ENCODE measurements at places on chromosomes 13 and 19.

- DNase-seq: no peak
These were observed 136.9 kb upstream of the SPRY2 start for GRCh38 chr13:80477661-80478443.

DNA sequence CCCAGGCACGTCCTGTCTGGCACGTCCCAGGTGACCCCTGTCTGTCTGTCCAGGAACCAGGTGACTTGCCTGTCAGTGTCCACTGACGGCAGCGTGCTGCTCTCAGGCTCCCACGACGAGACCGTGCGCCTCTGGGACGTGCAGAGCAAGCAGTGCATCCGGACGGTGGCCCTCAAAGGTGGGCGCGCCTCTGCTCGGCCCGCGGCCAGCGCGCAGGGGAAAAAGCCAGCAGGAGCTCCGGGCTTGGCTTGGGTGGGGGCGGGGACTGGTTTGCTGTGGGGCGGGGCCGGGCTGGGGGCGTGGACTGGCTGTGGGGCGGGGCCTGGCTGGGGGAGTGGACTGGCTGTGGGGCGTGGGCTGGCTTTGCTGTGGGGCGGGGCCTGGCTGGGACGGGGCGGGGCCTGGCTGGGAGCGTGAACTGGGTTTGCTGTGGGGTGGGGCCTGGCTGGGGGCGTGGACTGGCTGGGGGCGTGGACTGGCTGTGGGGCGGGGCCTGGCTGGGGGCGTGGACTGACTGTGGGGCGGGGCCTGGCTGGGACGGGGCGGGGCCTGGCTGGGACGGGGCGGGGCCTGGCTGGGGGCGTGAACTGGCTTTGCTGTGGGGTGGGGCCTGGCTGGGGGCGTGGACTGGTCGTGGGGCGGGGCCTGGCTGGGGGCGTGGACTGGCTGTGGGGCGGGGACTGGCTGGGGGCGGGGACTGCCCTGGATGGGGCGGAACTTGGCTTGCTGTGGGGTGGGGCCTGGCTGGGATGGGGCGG is 7.2 kb downstream of the WDR18 start:
- DNase-seq: no peak

GRCh38 chr19:8511573-8512101 is 2.3 kb downstream of the ZNF414 start:
- no peak for DNase-seq

GRCh38 chr13:33543089-33543459 is 257.5 kb upstream of the STARD13 start:
- no peak for DNase-seq

DNA sequence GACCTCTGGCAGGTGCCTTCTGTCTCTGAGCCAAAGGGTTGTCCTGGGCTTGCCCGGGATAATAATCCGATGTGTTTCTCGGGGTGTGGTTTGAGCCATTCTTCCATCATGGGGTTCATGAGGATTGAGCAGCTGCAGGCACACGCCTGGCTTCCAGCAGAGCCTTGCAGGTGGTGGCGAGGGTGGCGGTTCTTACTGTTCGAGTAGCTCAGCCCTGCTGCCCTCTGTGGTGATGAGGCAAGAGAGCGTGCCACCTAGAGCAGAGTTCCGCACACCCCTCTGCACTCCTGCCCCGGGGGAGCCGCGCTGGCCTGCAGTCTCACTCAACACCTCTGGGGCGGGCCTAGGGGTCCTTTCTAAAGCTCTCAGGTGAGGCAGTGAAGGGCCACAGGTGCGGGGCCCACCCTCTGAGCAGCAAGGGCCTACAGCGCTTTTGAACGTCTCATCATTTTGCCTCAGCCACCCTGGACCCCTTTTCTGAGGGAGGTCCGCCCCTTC is 3.8 kb downstream of the SCN1B start:
- DNase-seq: no peak

- no peak for DNase-seq
These were observed 186.5 kb upstream of the ATXN8OS start for GRCh38 chr13:69921156-69921555.

- peak; percentile 17 for DNase-seq
These were observed 1.3 kb downstream of the RHPN2 start for GRCh38 chr19:33063356-33063752.

GRCh38 chr19:35773020-35773806 is 2.2 kb upstream of the ARHGAP33 start:
- DNase-seq: no peak

GRCh38 chr13:77422724-77423123 is 95.8 kb upstream of the MYCBP2 start:
- DNase-seq: no peak

- no peak for DNase-seq
These were observed 50.8 kb downstream of the AP1M1 start for GRCh38 chr19:16248380-16249023.

DNA sequence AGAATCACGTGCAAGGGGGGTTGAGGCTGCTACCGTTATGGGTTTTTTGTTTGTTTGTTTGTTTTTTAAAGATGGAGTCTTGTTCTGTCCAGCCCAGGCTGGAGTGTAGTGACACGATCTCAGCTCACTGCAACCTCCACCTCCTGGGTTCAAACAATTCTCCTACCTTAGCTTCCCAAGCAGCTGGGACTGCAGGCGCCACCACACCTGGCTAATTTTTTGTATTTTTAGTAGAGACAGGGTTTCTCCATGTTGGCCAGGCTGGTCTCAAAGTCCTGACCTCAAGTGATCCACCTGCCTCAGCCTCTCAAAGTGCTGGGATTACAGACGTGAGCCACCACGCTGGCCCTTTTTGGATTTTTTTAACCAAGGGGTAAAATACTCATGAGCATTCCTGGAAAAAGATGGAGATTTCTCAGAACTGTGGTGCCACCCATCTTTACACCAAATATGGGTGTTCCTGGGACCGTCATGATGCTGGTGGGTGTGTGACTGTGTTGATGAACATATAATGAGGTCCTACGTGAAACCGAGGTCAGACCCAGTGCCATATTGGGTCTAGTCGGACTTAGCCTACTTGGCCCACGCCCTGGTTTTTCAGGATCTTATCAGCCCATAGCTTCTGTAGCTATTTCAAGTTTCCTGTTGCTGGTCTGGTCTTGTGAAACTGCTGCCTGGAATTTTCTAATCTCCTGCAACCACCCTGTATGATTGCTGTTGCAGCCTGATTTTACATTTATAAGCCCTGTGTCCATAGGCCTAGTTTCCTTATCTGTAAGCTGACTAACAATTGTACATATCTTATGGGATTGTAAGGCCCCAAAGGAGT is 6.2 kb downstream of the PPP1R15A start:
- DNase-seq: no peak

DNA sequence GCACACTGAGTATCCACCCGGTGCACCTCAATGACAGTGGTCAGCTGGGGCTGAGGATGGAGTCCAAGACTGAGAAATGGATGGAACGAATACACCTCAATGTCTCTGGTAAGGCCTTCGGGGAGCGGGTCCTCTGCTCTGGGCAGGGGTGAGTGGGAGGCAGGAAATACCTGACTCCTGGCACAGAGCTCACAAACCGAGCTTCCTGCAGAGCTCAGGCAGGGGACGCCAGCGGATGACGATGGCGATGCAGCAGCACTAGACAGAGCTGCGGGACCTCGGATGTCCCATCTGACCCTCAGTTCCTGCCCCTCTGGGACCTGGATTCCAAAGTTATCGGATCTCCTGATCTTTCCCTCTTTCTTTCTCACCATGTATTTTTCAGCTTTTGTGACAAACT is 3.8 kb downstream of the CD22 start:
- DNase-seq: no peak

- no peak for DNase-seq
These were observed 348.1 kb upstream of the MIR17HG start for GRCh38 chr13:90999401-90999800.

GRCh38 chr19:50332244-50333038 is 3.3 kb upstream of the KCNC3 start:
- peak; percentile 57 for DNase-seq

DNA sequence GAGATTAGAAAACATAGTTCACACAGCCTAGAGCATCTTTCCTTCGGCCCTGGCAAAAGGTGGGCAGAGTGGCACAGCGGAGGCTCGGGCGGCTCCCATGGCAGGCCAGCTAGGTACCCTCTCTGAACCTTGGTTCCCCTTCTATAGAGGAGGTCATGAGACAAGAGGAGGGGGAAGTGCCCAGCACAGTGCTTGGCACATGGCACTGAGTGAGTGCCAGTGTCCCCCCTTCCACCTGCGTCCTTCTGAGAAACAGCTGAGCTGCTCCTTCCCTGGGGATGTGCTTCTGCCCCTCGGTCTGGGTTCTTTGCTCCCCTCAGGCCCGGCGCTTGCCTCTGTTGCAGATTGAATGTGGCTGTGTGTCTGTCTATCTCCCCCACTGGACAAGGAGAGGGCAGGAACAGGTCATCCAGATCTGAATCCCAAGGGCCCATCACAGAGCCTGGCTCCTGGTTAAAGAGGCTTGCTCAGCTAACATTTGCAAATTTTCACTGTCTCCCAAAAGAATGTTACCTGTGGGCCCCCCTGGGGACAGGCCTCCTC is 165.6 kb downstream of the USP12 start:
- DNase-seq: no peak

GRCh38 chr19:2815923-2816322 is 3.7 kb upstream of the ZNF554 start:
- no peak for DNase-seq

- DNase-seq: no peak
These were observed 14.4 kb downstream of the CABP5 start for GRCh38 chr19:48029431-48029830.

DNA sequence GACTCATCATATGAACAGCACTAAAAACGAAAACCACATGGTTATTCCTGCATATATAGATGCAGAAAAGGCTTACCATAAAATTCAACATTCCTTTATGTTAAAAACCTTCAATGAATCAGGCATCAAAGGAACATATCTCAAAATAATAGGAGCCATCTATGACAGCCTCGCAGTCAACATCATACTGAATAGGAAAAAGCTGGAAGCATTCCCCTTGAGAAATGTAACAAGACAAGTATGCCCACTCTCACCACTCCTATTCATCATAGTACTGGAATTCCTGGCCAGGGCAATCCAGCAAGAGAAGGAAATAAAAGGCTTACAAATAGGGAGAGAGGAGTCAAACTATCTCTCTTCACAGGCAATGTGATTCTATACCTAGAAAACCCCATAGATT is 179.6 kb upstream of the HTR2A start:
- no peak for DNase-seq

GRCh38 chr19:48858984-48859710 is 9.3 kb downstream of the PLEKHA4 start:
- peak; percentile 29 for DNase-seq

- no peak for DNase-seq
These were observed 24.4 kb downstream of the SLC25A15 start for GRCh38 chr13:40813667-40814454.

- no peak for DNase-seq
These were observed 12.0 kb upstream of the ADPRHL1 start for GRCh38 chr13:113465300-113465699.

DNA sequence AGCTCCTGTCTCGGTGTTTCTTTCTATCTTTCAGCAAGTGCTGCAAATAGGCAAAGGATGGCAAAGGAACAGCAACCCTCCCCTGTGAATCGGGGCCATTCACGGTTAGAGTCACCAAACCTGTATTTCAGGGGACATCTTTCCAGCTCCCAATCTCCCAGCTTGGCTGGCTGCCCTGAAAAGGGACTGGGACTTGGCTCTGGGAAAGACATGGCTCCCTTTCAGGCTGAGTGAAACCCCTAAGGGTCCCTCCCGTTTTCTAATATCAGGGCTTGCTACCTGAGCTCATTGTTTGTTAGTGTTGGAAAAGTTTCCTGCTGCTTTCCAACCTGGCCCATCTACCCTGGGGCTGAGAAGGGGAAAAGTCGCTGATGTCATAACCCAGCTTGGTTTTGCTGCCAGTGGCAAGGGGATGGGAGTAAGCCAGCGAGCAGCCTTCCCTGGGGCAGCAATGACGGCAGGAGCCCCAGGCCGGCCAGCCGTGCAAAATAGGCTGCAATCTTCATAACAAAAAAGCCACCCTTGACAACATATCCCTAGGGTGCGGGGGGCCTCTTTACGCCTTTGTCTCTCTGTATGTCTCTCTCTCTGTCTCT is 29.9 kb downstream of the SERP2 start:
- DNase-seq: no peak

DNA sequence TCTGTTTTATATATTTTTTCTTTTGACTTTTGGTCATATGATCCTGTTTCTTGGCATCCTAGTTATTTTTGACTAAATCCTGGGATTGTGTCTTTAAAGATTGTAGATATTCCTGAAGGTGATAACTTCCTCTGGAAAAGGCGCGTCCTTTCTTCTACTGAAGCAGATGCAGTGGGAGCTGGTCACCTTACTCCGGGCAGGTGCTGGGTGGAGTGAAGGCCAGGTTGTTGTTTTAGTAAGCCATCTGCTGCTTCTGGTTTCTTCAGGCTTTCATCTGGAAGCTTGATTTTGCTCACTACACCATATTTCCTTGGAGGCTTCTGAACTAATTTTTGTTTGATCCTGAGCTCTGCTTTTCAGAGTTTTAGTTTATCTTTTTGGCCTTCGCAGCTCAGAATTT is 21.5 kb downstream of the URI1 start:
- no peak for DNase-seq

GRCh38 chr19:16121967-16122366 is 10.3 kb downstream of the RAB8A start:
- DNase-seq: no peak

- DNase-seq: no peak
These were observed 13.7 kb downstream of the SLC7A10 start for GRCh38 chr19:33211794-33212435.

- DNase-seq: no peak
These were observed 36.1 kb downstream of the HPN start for GRCh38 chr19:35077411-35078223.

DNA sequence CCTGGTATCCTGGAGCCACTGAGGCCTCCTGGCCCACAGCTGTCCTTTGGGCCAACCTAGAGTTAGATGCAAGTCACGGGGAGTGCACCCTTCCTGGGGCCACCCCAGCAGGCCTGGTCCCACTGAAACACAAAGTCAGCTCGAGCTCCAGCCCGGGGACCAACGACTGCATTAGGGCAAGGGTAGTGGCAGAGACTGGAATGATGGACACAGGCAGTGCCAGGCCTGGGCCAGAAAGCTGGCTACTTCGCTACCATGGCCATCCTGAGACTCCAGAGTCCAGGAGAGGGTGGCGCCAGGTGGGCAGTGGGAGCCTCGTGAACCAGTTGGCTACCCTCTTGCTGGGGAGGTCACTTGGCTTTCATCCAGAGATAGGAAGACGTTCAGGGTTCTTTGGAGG is 22.2 kb upstream of the RNF17 start:
- DNase-seq: no peak

Measured in pons (tissue), 1 donor.